HCT116 (cell line): ENCODE measurements at places on chromosomes 3 and 15. TPM values are rescaled to one million over a fixed set of nuclear protein-coding genes. Genes with fewer than 3 reads are reported as not detected.

- no peak for DNase-seq
Observed at GRCh38 chr3:27454914-27455313, 29.3 kb downstream of the SLC4A7 start.

DNA sequence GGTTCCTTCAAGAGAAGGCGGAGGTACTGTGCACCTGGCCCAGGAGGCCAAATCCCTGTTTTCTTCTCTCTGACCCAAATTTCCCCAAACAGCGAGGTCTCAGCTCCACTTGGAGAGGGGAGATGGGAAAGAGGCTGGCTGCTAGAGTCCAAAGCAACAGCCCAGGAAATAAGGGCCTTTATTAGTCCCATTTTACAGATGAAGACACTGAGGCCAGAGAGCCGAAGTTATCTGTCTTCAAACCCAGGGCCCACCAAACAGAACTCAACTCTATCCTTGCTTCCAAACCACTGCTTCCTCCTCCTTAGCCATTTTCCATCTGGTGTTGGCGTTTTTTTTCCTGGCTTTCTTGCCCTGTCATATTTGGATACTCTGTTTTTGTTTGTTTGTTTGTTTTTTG lies 22.0 kb upstream of the FLNB start:
- no peak for DNase-seq

The ARHGAP31 gene
- total RNA-seq, result 0.93 TPM

The CYP19A1 gene
- total RNA-seq, result not detected

DNA sequence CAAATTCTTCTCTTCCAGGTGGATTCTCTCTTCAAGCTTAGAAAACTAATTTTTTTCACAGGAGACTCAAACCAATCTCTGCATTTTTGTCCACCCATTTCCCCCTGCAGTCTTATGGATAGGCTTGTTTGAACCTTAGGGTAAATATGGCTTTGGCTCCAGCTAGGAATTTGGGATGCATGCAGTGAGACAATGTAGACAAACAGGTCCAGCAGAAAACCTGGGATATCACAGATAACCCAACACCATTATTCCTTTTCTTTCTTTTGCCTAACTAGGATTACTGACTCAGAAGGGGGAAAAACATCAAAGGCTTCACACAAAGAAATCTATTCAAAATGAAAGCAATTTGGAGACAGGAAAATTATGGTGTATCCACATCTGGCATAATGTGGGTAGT lies 11.2 kb upstream of the SEMA5B start:
- DNase-seq, result no peak

GRCh38 chr15:43879386-43880355 lies 52.9 kb downstream of the WDR76 start:
- DNase-seq, result no peak

The PCYT1A gene
- total RNA-seq, result 32.1 TPM

- DNase-seq, result no peak
Observed at GRCh38 chr3:55692957-55693558, 206.0 kb upstream of the WNT5A start.

GRCh38 chr3:169103951-169104941 lies 559.3 kb downstream of the MECOM start:
- DNase-seq, result peak; percentile 32

GRCh38 chr3:69249001-69249400 lies 126.6 kb upstream of the LMOD3 start:
- no peak for DNase-seq

DNA sequence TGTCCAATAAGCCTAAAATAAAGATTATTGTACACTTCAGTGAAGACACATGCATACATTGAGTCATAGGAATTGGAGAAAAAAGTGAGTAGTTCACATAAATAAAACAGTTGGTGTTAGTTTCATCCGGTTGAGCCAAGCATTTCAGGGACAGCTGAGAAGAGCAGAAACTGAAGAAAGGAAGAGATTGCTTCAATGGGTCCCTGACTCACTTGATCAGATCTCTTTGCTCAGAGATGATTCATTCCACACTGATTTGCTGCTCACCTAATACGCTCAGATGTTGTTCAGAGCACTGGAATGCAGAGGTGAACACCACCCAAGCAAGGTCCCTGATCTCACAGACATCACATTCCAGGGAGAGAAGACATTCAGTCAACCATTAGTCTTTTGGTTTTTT lies 93.7 kb downstream of the RAD18 start:
- DNase-seq, result peak; percentile 80

- no peak for DNase-seq
Observed at GRCh38 chr3:178198329-178198728, 337.9 kb upstream of the KCNMB2 start.

The KLHL40 gene
- total RNA-seq, result not detected

DNA sequence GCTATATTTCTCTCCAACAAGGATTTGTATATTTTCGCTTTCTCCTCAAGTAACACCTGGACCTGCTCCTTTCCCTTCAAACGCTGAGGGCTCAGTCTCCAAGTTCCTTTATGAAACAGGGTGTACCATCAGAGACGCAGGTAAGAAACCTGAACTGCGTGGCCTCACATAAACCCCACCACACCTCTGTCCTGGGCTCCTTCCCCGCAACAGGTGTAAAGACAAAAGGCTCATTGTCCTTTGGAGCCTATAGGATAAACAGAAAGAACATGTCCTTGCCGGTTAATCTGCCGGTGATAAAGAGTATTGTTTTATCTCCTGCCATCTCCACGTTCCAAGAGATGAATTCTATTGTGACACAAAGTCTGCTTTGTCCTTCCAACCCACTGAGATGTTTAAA lies 111.8 kb upstream of the ADAMTS9 start:
- no peak for DNase-seq

DNA sequence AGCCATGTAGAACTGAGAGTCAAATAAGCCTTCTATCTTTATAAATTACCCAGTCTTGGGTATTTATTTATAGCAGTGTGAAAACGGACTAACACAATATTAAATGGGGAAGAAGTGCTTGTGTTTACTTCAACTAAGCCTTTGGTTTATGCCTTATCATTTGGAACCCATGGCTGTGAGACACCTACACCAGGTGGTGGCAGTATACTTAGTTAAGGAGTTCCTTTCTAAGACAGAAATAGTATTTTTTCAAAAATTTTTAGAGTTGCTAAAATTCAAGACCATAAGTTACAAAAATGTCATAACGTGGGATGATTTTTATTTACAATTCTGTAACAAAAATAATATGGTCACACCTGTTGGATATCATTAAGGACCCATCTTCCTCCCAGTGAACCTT lies 354.5 kb upstream of the SOX14 start:
- DNase-seq, result no peak
